ENCODE measurements at places on chromosomes 7 and 10.

GRCh38 chr7:41053820-41054219, 649.1 kb downstream of the INHBA start:
- peaks cover 3% of the 10 kb centered on the region for H3K27me3 ChIP-seq
- no peak overlapping the region for H3K27ac ChIP-seq
- H3K4me1 ChIP-seq: peaks cover 4% of the 10 kb centered on the region
- no peak overlapping the region for H3K4me3 ChIP-seq
- peaks cover 1% of the 10 kb centered on the region for H3K36me3 ChIP-seq

DNA sequence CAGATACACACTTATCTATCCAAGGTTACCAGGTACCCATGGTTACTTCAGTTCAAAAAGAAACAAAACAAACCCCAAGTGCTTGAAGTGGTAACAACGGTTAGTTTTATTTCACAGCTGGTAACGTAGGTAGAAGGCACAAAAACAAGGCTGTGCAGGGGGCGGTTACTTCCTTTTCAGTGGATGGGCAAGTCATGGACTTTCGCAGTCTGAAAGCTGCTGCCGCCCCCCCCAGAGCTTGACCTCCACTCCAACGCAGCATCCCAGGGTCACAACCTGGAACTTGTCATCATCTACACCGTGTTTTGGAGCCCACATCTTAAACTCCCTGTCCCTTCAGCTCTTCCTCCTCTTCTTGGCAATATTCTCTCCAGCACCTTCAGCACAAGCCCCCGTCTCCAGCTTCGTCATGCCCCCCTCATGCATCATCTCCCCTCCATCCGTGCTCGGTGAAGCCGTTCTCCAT, 181.2 kb upstream of the ITGB1 start:
- H3K27me3 ChIP-seq: peaks cover 6% of the 10 kb centered on the region
- no peak overlapping the region for H3K27ac ChIP-seq
- H3K4me1 ChIP-seq: no peaks in the 10 kb centered on the region
- DNase-seq: no peak
- no peak overlapping the region for H3K4me3 ChIP-seq
- H3K36me3 ChIP-seq: no peaks in the 10 kb centered on the region

- H3K27me3 ChIP-seq: no peaks in the 10 kb centered on the region
- H3K4me1 ChIP-seq: no peaks in the 10 kb centered on the region
- H3K27ac ChIP-seq: no peak overlapping the region
- H3K4me3 ChIP-seq: no peak overlapping the region
These were observed 1361.7 kb downstream of the XPNPEP1 start for GRCh38 chr10:108561649-108562048.

GRCh38 chr7:87199241-87199640, 20.3 kb downstream of the TMEM243 start:
- H3K36me3 ChIP-seq: peaks cover 59% of the 10 kb centered on the region
- no peak for DNase-seq
- no peak overlapping the region for H3K4me3 ChIP-seq
- peaks cover 4% of the 10 kb centered on the region for H3K4me1 ChIP-seq
- peak overlapping the region; percentile 35 for H3K27ac ChIP-seq

- peak overlapping the region; percentile 93 for H3K4me3 ChIP-seq
- H3K27ac ChIP-seq: peak overlapping the region; percentile 94
- no peaks in the 10 kb centered on the region for H3K36me3 ChIP-seq
- no peaks in the 10 kb centered on the region for H3K27me3 ChIP-seq
These were observed 1.1 kb downstream of the P4HA1 start for GRCh38 chr10:73095481-73096021.

- no peaks in the 10 kb centered on the region for H3K36me3 ChIP-seq
- H3K4me3 ChIP-seq: no peak overlapping the region
- H3K4me1 ChIP-seq: peaks cover 58% of the 10 kb centered on the region
- no peak for DNase-seq
- H3K27me3 ChIP-seq: no peaks in the 10 kb centered on the region
These were observed 20.3 kb upstream of the KLF6 start for GRCh38 chr10:3805201-3805790.

- H3K4me1 ChIP-seq: peaks cover 1% of the 10 kb centered on the region
- H3K27me3 ChIP-seq: no peaks in the 10 kb centered on the region
- DNase-seq: no peak
- H3K27ac ChIP-seq: no peak overlapping the region
These were observed 37.3 kb downstream of the BNIP3 start for GRCh38 chr10:131944412-131944811.

DNA sequence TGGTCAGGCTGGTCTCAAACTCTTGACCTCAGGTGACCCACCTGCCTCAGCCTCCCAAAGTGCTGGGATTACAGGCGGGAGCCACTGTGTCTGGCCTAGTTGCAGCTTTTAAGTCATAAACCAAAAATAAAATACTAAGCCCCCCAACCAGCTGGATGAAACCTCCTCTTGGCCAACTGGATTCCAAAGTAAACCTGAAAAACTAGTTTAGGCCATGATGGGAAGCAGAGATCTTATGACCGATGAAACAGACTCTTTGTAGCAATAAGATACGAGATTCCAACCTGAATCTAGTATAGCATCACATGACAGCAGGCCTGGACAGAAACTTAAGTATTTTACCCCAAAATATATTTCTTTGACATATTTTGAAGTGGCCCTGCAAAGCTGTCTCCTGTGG, 9.1 kb upstream of the MCM10 start:
- H3K4me3 ChIP-seq: no peak overlapping the region
- H3K36me3 ChIP-seq: no peaks in the 10 kb centered on the region
- H3K4me1 ChIP-seq: no peaks in the 10 kb centered on the region
- H3K27me3 ChIP-seq: no peaks in the 10 kb centered on the region

GRCh38 chr10:72007246-72007892, 43.2 kb downstream of the CHST3 start:
- H3K27ac ChIP-seq: no peak overlapping the region
- no peak for DNase-seq
- H3K4me1 ChIP-seq: peaks cover 7% of the 10 kb centered on the region
- no peak overlapping the region for H3K4me3 ChIP-seq
- peaks cover 11% of the 10 kb centered on the region for H3K36me3 ChIP-seq

- H3K4me3 ChIP-seq: no peak overlapping the region
- peak overlapping the region; percentile 33 for H3K27ac ChIP-seq
- H3K4me1 ChIP-seq: peaks cover 7% of the 10 kb centered on the region
- no peak for DNase-seq
- H3K27me3 ChIP-seq: peaks cover 8% of the 10 kb centered on the region
These were observed 7.9 kb upstream of the XPNPEP1 start for GRCh38 chr10:109931163-109931562.

- peaks cover 6% of the 10 kb centered on the region for H3K4me1 ChIP-seq
- no peak overlapping the region for H3K4me3 ChIP-seq
- no peaks in the 10 kb centered on the region for H3K36me3 ChIP-seq
- peak overlapping the region; percentile 59 for H3K27ac ChIP-seq
- peaks cover 3% of the 10 kb centered on the region for H3K27me3 ChIP-seq
- no peak for DNase-seq
These were observed 11.3 kb upstream of the ESYT2 start for GRCh38 chr7:158840604-158841003.

DNA sequence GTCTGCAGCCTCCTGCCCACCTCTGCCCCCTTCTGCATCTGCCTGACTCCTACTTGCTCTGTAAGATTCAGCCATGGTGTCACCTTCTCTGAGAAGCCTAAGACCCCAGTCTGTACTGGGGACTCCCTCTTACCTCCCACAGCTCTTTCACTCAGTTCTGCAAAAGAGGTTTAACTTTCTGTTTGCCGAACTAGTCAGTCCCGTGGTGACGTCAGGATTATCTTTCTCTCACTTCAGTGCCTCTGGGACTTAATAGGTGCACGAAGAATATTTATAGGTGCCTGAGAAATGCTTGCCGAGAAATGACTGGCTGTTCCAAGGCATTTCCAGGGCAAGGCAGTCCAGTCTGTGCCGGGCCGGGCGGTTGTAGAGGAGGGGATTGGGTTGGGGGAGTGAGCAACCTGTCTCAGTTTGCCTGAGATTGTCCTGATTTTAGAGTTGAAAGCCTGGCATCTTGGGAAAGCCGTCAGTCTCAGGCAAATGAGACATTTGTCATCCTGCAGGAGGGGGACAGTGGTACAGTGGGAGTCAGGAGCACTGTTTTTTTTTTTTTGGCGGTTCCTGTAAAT, 227.5 kb upstream of the NPVF start:
- DNase-seq: no peak
- no peaks in the 10 kb centered on the region for H3K4me1 ChIP-seq
- H3K27me3 ChIP-seq: peaks cover 24% of the 10 kb centered on the region
- no peak overlapping the region for H3K27ac ChIP-seq

GRCh38 chr10:14543046-14543903, 212.6 kb upstream of the FRMD4A start:
- H3K27me3 ChIP-seq: no peaks in the 10 kb centered on the region
- no peak overlapping the region for H3K4me3 ChIP-seq
- no peak for DNase-seq
- no peak overlapping the region for H3K27ac ChIP-seq

DNA sequence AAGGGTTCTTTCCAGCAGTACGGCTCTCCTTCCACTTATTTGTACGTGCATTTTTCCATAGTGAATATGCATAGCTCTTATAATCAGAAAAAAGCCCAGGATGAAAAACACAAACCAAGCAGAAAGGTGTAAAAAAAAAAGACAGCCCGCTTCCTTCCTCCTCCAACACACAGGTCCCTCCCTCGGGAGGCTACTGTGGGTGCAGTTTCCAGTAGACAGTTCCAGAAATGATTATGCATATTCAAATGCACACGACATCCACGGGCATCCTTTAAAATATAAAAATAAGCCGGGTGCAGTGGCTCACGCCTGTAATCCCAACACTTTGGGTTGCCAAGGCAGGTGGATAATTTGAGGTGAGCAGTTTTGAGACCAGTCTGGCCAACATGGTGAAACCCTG, 59.9 kb downstream of the TNRC18 start:
- DNase-seq: no peak
- no peak overlapping the region for H3K4me3 ChIP-seq
- H3K27me3 ChIP-seq: no peaks in the 10 kb centered on the region
- H3K27ac ChIP-seq: no peak overlapping the region

DNA sequence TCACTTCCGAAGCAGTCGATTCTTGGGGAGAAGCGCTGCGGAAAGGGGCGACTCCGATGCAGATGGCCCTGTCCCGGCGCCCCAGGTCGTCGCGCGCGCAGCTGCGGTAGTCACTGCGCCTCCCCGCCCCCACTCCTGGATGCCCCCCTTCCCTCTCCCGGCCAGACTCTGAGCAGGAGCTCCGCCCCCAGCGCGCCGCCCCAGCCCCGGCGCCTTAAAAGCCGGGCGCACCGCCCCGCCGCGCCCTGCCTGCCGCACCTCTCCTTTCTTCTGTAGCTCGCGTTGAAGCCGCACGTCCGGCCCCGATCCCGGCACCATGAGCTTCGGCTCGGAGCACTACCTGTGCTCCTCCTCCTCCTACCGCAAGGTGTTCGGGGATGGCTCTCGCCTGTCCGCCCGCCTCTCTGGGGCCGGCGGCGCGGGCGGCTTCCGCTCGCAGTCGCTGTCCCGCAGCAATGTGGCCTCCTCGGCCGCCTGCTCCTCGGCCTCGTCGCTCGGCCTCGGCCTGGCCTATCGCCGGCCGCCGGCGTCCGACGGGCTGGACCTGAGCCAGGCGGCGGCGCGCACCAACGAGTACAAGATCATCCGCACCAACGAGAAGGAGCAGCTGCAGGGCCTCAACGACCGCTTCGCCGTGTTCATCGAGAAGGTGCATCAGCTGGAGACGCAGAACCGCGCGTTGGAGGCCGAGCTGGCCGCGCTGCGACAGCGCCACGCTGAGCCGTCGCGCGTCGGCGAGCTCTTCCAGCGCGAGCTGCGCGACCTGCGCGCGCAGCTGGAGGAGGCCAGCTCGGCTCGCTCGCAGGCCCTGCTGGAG, at the start of gene INA:
Gene INA (plus strand): TSS at position 243 of the 817 bp plus-strand sequence. CDS start 74 bp downstream, at position 317.
- DNase-seq: peak; percentile 31
- H3K4me3 ChIP-seq: peak within 1 kb of the TSS; percentile 55
- H3K36me3 ChIP-seq: no peaks in the 10 kb centered on the region
- peaks cover 75% of the 10 kb centered on the region for H3K27me3 ChIP-seq
- H3K4me1 ChIP-seq: peaks cover 3% of the 10 kb centered on the region

GRCh38 chr7:25314731-25315267, 86.5 kb upstream of the NPVF start:
- no peak overlapping the region for H3K4me3 ChIP-seq
- H3K4me1 ChIP-seq: peaks cover 11% of the 10 kb centered on the region
- H3K27me3 ChIP-seq: peaks cover 3% of the 10 kb centered on the region

- no peaks in the 10 kb centered on the region for H3K36me3 ChIP-seq
- no peak for DNase-seq
- H3K27ac ChIP-seq: no peak overlapping the region
- no peaks in the 10 kb centered on the region for H3K27me3 ChIP-seq
These were observed 31.8 kb downstream of the EPDR1 start for GRCh38 chr7:37952240-37952639.

- DNase-seq: no peak
- peaks cover 3% of the 10 kb centered on the region for H3K4me1 ChIP-seq
- H3K36me3 ChIP-seq: no peaks in the 10 kb centered on the region
- peaks cover 6% of the 10 kb centered on the region for H3K27me3 ChIP-seq
- H3K27ac ChIP-seq: peak overlapping the region; percentile 74
- H3K4me3 ChIP-seq: no peak overlapping the region
These were observed 59.2 kb downstream of the HSPA12A start for GRCh38 chr10:116683166-116683565.

Measured in progenitor cell of endocrine pancreas (in vitro differentiated cells).